RWPE2 (cell line): ENCODE measurements at places on chromosomes 5 and 9.
A peak's percentile ranks its signal among the peaks of the same experiment; 100 is the strongest.

- DNase-seq = no peak
These were observed 39.9 kb downstream of the STXBP1 start for GRCh38 chr9:127651697-127652610.

DNA sequence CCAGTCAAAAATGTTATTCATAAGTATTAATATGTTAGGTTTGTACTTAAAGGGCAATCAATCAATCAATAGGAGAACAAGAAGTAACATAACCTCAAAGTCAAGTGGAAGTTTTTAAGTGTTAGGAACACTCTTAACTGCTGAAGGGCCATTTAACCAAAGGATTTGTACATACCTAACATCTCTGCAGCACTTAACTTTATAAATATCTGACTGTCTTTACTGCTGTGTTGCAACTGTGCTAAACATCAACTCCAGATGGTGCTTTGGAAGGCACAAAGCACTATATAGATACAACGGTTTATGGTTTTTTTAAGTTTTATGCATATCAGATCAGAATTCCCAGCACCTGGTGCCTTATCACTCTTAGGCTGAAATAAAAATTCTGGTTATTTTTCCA, 604.9 kb upstream of the PTGER4 start:
- no peak for DNase-seq

GRCh38 chr5:95068289-95068910, 216.5 kb downstream of the MCTP1 start:
- no peak for DNase-seq

- DNase-seq = no peak
These were observed 208.3 kb downstream of the MCTP1 start for GRCh38 chr5:95076395-95077185.

- no peak for DNase-seq
These were observed 1139.6 kb upstream of the NUDT12 start for GRCh38 chr5:104702212-104702611.

DNA sequence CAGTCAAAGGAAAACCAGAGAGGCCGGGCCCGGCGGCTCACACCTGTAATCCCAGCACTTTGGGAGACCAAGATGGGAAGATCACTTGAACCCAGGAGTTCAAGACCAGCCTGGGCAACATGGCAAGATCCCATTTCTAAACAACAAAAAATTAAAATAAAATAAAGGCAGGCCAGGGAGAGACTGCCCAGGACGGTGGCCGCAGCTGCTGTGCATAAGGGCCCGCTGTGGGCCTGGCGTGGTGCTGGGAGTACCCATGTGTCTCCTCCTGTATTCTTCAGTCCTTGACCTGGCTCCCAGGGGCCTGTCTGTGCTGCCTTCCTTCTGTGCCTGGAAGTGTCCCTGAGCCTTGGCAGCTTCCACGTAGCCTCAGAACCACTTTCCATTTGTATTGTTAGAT, 56.8 kb upstream of the CNOT6 start:
- DNase-seq = no peak

GRCh38 chr9:113988385-113989016, 89.6 kb downstream of the AMBP start:
- no peak for DNase-seq

- DNase-seq = no peak
These were observed 82.6 kb downstream of the PRELID2 start for GRCh38 chr5:145752534-145752933.

- peak; percentile 88 for DNase-seq
These were observed 33.6 kb downstream of the WWC1 start for GRCh38 chr5:168324859-168325630.

DNA sequence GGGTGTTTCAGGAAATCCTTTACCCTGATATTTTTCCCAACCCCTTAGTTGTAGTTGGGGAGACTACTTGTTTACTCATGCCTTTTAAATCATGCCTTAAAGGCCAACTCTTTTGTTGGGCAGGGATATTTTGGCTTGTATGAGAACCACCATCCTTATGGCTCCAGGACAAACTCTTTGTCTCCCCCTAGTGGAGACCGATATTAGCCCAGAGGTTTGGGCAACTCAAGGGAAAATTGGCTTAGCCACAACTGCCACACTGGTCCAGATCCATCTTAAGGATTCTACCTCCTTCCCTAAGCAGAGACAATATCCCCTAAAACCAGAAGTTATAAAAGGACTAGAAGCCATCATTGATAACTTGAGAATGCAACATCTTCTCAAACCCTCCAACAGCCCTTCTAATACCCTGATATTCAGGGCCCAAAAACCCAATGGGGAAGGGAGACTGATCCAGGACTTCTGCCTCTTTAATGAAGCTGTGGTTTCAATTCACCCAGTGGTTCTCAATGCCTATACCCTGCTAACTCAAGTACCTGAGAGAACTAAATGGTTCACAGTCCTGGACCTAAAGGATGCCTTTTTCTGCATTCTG, 100.9 kb upstream of the HCN1 start:
- no peak for DNase-seq

- DNase-seq = no peak
These were observed 37.8 kb upstream of the CRB2 start for GRCh38 chr9:123318202-123318601.

- DNase-seq = no peak
These were observed 16.8 kb upstream of the POMT1 start for GRCh38 chr9:131485728-131486422.

GRCh38 chr5:31194468-31194813, 955 bp downstream of the CDH6 start:
- no peak for DNase-seq

DNA sequence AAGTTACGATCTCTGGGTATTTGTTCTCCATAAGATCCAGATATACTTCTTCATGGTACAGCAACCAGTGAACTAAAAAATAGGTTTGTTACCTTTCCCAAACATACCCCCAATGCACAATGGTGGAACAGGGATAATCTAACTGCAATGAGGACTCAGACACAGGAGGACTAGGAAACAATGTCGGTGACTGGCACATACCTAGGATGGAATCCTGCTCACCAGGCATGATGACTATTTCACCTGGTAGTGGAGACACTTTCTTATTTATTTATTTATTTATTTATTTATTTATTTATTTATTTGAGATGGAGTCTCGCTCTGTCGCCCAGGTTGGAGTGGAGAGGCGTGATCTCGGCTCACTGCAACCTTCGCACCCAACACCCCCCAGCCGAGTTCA, 159.9 kb upstream of the CCNH start:
- no peak for DNase-seq

DNA sequence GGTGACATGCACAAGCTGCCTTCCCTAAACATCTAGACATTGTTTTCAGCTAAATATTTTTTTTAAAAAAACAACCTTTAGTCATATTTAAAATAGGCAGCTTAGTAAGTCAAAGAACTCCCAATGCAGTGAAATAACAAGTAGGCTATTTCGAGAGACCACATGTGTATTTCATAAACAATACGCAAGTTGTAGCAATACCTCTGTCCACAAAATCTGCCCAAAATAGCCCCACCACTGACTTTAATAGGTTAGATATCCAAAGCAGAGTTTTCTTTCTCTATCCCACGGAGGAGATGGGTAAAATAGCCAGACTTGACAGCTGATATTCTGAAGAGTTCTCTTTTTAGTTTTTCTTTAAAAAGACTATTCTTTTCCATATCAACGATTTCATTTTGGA, 1.2 kb downstream of the SLC24A2 start:
- DNase-seq = no peak

GRCh38 chr9:18394847-18395351, 79.1 kb upstream of the ADAMTSL1 start:
- DNase-seq = no peak

DNA sequence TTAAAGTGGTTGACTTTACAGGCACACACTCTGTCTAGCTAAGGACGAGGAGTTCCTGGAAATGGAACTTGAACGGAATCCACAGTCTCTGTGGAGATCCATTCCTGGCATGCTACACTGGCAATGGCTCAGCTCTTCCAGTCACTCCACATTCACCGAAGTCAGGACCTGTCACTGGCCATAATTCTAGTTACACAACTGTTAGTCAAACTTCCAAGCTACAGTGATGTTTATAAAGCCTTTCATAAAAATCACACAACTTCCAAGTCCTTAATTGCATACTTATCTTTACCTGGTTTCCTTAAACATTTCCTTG, 15.7 kb downstream of the CDC14B start:
- no peak for DNase-seq

GRCh38 chr5:179241764-179242370, 103.4 kb downstream of the ADAMTS2 start:
- DNase-seq = peak; percentile 34

DNA sequence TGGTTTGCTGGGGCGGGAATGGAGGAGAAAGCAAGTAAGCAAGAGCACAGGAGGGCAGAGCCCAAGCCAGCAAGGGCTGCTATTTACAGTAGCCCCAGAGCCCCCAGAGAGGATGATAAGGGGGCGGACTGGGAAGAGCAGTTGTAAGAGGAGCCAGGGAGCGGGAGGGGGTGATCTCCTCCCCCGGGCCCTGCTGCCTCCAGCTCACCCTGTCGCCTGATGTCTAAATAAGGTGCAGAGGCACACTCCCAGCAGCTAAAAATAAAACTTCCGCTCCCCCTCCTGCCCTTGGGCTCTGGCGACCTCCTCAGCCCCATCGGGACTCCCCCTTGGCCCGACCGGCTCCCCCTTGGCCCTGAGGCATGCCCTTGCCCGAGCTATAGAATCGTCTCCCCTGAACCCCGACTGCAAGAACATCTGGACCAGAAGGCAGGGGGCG, 14.4 kb upstream of the CCDC69 start:
- DNase-seq = no peak

DNA sequence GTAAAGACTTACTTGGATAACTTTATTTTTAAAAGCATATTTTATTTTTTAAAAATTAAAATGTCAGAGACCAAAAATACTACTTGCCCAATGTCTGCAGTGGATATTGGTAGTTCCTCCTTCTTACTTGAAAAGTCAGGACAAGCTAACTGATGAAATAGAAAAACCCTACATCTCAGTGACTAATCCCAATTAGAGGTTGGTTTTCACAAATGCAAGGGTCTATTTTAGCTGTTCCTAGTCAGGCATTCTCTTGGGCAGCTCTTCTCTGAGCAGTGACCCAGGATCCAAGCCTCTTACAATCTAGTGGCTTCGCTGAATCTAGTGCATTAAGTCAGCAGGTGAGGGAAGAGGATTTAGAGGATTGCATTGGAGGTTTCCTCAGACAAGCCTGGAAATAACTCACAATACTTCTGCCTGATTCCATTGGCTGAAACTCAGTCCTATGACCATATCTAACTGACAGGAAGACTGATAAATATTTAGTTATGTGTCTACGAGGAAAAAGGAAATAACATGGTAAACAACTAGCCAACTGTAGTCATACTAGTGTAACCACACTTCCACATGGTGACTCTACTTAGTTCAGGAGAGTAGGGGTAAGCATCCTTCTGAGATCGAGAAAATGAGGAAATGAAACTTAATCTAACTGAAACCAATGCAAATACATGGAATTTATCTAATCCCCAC, 34.2 kb upstream of the MIER3 start:
- DNase-seq = no peak

DNA sequence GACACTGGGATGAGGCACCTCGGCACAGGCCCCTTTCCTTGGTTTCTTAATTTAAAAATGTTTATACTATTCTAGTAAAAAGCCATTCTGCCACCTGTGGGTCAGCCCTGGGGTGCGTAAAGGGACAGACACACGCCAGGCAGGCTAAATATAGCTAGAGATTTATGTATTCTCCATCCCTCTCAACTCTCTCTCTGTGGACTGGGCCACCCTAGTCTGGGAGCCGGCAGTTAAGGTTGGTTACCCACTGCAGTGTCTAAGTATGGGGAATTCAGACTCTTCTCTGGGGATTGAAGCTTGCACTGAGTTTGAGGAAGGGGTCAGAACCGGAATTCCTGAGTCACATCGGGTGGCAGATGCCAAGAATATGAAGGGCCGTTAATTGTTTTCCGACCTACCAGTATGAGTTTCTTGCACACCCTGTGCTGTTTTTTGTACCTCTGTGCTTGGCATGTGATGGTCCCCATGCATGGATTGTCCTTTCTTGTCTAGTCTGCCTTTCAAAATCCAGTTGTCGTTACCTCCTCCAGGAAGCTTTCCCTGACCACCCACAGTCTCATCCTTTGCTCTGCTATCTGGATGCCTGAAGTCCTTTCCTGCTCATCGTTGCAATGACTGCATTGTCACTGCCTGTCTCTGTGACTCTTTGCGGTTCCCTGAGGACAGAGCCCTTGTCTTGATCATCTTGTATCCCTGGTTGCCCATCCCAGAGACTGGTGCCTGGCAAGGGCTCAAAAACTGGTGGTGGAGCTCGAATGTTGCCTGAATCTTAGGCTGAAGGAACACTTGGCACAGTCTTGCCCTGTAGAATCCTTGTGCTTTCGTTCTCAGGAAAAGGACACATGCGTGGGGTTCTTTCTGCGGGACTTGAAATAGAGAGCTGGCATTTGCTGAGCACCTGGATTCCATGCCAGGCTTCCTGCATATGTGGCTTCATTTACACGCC, 2.1 kb downstream of the NEURL1B start:
- no peak for DNase-seq

GRCh38 chr5:14265570-14265969, 122.4 kb downstream of the TRIO start:
- no peak for DNase-seq

GRCh38 chr5:5644249-5644648, 221.8 kb downstream of the ICE1 start:
- no peak for DNase-seq

GRCh38 chr5:95669540-95669939, 13.3 kb downstream of the SPATA9 start:
- DNase-seq = no peak

- no peak for DNase-seq
These were observed 7.5 kb downstream of the RPS14 start for GRCh38 chr5:150441813-150442698.
